Activated naive CD4-positive, alpha-beta T cell (primary cell): ENCODE measurements at places on chromosomes 2 and 18.

- DNase-seq: no peak
These were observed 964.7 kb upstream of the ZEB2 start for GRCh38 chr2:145484448-145485097.

GRCh38 chr2:16661936-16662839 lies 3.4 kb downstream of the CYRIA start:
- no peak for DNase-seq

DNA sequence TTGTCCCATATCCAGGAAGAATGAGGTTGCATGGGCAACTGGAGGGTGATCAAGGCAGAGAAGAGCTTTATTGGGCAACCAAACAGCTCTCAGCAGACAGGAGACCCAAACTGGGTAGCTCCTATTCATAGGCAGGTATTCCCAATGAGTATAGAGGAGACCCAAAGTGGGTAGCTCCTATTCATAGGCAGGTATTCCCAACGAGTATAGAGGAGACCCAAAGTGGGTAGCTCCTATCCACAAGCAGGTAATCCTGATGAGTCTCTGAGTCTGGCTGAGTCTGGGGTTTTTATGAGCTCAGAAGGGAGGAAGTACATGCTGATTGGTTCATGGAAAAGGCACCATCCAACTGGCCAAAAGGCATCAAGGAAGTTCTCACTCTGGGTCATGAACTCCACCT lies 5.3 kb upstream of the GORASP2 start:
- no peak for DNase-seq

- no peak for DNase-seq
These were observed 96.0 kb downstream of the TNS1 start for GRCh38 chr2:217906798-217907197.

DNA sequence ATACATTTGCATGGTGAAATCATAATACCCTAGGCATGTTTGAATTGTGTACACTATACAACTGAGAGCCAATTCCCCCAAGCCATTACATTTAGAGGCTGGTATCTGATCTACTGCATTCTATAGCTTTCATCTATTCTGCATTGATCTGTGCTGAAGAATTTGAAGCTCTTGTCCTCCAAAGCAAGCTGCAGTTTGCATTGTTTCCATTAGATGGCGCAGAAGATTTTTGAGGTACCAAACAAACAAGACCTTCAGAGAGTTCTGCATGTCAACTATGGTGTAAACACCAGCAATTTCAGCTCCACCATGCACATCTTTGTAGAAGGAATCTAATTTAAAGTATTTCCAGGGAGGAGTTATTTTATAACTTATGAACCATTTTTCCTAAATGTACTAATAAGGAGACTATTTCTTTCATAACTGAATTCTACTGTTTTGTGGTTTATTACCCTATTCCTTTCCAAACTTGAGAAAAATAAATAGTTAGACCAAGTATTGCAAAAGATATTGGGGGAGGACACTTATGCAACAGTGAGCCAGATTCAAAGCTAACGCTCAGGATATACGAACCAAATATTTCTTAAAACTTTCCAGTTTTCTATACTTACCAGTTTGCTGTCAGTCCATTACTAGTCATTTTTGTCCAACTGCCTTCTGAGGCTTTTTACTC lies 761.8 kb upstream of the ACVR2A start:
- peak; percentile 1 for DNase-seq

GRCh38 chr2:109376796-109377495 lies 236.8 kb downstream of the SEPTIN10 start:
- DNase-seq: no peak

DNA sequence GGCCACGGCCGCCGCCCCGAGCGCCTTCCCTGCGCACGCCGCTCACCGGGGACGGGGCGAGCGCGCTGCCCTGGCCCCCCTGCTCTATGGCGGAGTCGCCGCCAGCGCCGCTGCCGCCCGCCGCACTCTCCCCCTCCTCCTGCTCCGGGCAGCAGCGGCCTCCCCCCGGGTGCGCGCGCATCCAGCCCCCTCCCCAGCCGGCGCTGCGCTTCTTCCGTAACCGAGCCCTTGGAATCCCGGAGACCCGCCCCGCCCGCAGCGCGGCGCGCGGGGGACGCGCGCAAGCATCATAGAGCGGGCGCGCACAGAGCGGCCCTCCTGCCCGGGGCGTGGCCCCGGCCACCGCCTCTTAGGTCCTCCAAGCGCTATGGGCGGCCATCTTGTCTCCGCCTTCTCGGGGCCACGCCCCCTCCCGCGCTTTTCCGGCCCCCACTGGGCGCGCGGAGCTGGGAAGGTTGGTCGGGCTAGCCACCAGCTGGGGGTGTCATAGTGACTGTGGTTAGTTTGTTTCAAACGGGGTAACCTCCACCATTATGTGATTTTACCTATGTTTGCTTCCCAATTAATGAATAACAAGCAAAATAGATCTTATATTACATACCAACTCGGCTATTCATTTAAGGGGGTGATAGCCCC lies at the start of gene MBD2:
MBD2 (minus strand) TSS at position 291 of the 636 bp plus-strand sequence; CDS start at position 181, 110 bp downstream.
- DNase-seq: peak; percentile 80

DNA sequence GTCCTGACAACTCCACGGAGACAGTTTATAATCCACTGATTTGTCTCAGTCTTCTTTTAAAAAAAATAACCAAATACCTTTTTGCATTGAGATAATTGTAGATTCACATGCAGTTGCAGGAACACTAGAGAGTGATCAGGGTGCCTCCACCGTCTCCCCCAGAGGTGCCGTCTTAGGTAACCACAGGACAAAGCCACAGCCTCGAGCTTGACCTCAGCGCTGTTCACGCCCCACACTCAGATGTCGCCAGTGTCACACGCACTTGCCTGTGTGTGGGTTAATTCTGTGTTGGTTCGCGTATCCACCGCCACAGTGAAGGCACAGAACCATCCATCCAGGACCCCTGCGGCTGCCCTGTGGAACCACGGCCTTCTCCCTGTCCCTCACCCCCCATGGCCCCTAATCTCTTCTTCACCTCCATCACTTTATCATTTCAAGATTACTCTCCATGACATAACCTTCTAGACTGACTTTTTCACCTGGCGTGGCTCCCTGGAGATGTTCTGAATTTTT lies 295.0 kb upstream of the HDAC4 start:
- DNase-seq: no peak

DNA sequence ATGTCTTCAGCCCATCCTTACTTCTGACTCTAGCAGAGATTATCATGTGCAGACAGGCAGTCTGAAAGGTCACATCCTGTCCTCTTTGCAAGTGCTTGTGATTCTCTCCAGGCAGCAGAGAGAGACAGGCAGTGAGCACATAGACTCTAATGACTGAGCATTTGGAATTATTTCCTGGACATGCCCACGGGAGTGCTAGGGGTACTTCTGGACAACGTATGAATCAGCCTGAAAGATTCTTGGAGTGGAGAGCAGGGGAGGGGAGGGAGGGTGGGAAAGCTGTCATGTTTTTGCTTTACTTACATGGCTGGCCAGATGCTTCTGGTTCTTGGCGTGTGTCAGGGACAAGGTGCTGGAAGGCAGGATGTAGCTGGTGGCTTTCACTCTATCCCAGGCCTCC lies 150.6 kb downstream of the RIF1 start:
- no peak for DNase-seq

DNA sequence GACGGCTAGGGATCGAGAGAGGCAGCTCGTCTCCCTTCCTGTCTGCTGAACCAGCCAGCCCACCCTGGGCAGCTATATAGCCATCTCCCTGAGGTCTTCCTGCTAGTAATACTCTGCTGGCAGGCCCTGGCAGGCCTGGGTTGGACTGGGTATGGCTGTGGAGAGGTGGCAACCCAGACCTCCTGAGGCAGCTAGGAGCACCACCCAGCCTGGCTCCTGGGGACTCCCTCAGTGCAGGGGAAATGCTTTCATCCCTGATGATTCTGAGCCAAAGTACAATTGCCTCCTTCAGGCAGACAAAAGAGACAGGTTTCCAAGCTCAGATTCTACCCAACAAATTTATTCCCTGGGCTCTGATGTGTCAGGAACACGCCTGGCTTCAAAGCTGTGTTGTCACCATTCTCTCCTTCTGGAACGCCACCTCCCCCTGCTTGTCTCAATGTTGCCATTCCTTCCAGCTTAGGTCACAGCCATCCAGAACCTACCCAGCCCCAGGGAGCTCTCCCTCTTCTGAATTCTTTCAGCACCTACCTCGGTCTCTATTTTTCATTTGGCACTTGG lies 4.7 kb upstream of the DNAJB2 start:
- no peak for DNase-seq

- no peak for DNase-seq
These were observed 38.5 kb downstream of the THAP4 start for GRCh38 chr2:241598487-241598886.

DNA sequence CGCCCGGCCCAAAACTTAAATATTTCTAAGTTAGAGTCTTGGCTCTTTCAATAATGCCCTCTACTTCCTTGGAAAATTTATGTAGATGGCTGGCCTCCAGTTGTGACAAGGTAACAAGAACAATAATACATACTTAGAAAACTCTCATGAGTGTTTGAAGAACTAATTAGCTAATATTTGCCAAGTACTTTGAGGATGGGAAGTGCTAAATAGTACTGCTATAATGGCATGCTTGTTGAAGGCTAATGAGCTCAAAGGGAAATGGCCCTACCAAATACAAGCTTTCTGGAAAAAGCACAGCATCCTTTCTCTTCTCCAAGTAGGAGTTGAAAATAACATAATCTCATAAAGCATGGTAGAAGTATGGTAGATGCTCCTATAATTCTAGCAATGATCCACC lies 1022.2 kb upstream of the PIK3C3 start:
- DNase-seq: no peak
